ENCODE measurements at places on chromosomes 5 and 9. TPM values are rescaled to one million over a fixed set of nuclear protein-coding genes. Genes with fewer than 3 reads are reported as not detected.

DNA sequence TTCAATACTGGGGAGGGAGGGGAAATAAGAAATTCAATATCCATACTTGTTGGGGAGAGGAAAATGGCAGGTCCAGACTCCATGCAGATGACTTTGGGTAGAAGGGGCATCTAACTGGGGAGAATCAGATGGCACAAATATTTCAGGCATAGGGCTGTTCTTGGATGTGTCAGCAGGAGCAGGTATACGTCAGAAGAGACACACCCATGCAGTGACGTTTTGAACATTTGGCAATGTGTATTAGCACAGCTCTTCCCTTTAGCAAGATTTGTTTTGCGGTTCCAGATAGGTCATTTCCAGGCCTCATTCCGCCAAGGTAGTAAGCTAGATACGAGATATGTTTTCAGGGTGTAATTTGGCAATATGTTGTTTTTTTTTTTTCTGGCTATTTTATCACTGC is 187.2 kb upstream of the CDH10 start:
- DNase-seq, result no peak
- no peaks in the 10 kb centered on the region for H3K27me3 ChIP-seq

DNA sequence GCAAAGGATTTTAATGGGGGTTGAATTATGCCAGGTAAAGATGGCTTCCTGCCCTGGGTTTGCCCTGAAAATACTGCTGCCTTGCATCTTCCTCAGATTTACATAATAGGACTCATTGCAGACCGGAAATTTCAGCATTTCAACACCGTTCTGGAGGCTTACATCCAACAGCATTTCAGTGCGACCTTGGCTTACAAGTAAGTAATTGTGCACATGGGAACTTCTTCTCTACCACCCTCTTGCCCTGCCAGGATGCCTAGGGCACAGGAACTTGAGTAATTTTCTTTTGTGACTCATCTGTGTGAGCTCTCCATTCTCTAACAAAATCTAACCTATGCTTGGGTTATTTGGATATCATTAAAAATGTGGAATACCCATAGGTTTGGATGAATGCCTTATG is 80.2 kb downstream of the DOCK2 start:
- peaks cover 36% of the 10 kb centered on the region for H3K36me3 ChIP-seq
- no peaks in the 10 kb centered on the region for H3K27me3 ChIP-seq
- H3K27ac ChIP-seq, result no peak overlapping the region
- DNase-seq, result no peak
- H3K4me3 ChIP-seq, result no peak overlapping the region
- H3K4me1 ChIP-seq, result no peaks in the 10 kb centered on the region

- no peak for DNase-seq
- H3K27ac ChIP-seq, result no peak overlapping the region
- H3K27me3 ChIP-seq, result peaks cover 3% of the 10 kb centered on the region
- H3K4me1 ChIP-seq, result peaks cover 11% of the 10 kb centered on the region
- no peaks in the 10 kb centered on the region for H3K36me3 ChIP-seq
Measured at GRCh38 chr9:72440992-72441847, 76.2 kb upstream of the ZFAND5 start.

GRCh38 chr5:56152437-56152836 is 80.7 kb downstream of the ANKRD55 start:
- peak overlapping the region; percentile 73 for H3K27ac ChIP-seq
- peak overlapping the region; percentile 69 for H3K4me3 ChIP-seq
- H3K36me3 ChIP-seq, result no peaks in the 10 kb centered on the region
- DNase-seq, result no peak

- no peaks in the 10 kb centered on the region for H3K36me3 ChIP-seq
- no peaks in the 10 kb centered on the region for H3K27me3 ChIP-seq
- H3K27ac ChIP-seq, result no peak overlapping the region
- no peak for DNase-seq
Measured at GRCh38 chr5:9094582-9094981, 451.3 kb downstream of the SEMA5A start.

DNA sequence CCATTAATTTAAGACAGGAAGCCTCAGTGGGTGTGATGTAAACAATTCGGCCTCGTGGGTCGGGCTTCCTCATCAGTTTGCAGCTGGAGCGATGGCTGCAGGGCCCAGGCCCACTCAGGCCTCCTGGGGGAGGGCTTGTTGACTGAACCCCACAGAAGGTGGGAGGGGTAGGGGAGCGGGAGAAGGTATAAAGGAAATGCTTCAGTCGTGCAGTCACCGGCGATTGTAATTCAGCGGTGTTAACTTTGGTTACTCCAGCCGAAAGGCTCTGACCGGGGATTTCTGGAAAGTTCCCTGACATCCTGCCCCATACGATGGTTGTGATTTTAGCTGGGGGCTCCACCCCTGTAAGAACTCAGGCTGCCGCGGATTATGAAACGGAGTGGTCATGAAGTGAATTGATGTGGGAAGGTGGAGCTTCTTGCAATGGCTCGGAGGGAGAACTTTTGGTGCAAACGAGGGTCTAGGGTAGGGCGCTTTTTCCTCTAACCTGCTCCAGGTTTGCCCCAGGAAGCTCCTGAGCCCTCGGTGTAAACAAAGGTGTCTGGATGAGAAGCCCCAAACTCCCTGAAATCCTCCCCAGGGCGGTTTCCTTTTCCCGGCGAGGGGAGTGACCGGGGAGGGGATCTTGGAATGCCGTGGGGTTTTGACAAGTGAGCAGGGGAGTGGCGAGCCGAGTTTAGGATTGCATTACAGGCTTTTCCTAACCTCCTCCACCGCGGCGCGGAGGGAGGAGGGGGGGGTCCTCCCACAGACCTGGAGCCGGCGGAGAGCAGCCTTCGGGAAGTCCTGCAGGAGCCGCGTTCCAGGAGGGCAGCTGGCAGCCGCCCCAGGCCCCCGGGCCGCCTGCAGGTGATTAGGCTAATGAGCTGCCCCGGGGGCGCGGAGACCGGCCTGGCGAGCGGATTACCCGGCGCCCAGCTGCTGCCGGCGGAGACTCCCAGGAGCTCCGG is 215.5 kb downstream of the PDZD2 start:
- peak overlapping the region; percentile 85 for H3K4me3 ChIP-seq
- peaks cover 29% of the 10 kb centered on the region for H3K4me1 ChIP-seq

- H3K4me3 ChIP-seq, result no peak overlapping the region
- no peak for DNase-seq
- no peaks in the 10 kb centered on the region for H3K27me3 ChIP-seq
- no peaks in the 10 kb centered on the region for H3K36me3 ChIP-seq
- H3K27ac ChIP-seq, result no peak overlapping the region
- H3K4me1 ChIP-seq, result no peaks in the 10 kb centered on the region
Measured at GRCh38 chr9:118595719-118596305, 773.4 kb downstream of the BRINP1 start.

GRCh38 chr5:115602591-115603125 is 379 bp upstream of the TICAM2 start:
- H3K27ac ChIP-seq, result peak overlapping the region; percentile 89
- H3K4me1 ChIP-seq, result peaks cover 14% of the 10 kb centered on the region
- H3K36me3 ChIP-seq, result no peaks in the 10 kb centered on the region

- no peak for DNase-seq
- peaks cover 9% of the 10 kb centered on the region for H3K27me3 ChIP-seq
- no peaks in the 10 kb centered on the region for H3K36me3 ChIP-seq
Measured at GRCh38 chr5:7321724-7322123, 74.2 kb upstream of the ADCY2 start.

DNA sequence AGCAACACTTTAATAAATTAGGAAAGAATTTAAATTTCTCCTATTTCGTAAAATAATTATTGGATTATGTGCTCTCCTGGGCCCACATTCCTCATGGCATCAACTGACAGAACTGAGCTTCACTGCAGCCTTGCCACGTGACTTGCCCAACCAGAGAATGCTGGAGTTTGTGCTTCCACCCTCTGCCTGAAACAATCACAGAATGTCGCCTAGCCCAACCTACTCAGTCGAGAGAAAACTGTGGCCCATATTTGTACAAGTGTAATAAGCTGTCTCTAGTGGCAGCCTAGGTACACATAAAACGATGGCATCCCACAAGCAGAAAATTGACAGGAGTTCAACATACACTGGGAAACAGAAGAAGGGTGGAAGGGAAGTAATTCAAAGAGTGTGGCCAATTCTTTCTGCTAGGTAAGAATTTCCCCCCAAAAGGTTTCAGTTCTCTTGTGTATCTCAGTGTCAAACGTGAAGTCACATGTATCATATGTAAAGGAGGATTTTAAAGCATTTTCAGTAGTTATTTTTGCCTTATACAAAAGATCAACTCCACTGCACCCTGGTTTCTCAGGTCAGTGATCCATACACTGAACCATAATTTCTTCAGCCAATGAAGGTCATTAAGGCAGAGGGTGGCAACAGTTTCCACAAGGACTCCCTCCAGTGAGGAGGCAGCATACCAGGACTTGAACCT is 41.7 kb downstream of the ZNF608 start:
- no peak overlapping the region for H3K27ac ChIP-seq
- peaks cover 7% of the 10 kb centered on the region for H3K27me3 ChIP-seq
- H3K36me3 ChIP-seq, result no peaks in the 10 kb centered on the region
- no peaks in the 10 kb centered on the region for H3K4me1 ChIP-seq
- no peak overlapping the region for H3K4me3 ChIP-seq
- DNase-seq, result no peak

DNA sequence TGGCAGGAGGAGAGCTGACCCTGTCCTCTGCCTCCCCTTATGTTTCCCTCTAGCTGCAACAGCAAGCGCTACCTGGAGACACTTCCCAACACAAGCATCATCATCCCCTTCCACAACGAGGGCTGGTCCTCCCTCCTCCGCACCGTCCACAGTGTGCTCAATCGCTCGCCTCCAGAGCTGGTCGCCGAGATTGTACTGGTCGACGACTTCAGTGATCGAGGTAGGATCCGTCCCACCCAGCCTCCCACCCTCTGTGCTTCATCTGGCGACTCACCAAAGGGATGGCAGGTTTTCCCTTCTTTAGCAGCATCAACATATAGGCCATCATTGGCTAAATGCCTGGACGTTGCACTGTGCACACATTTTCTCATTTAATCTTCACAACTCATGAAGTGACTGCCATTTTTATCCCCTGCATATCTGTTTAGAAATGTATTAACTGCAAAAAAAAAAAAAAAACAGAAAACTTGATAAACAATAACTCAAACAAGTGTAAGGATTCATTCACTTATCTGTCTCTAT is 116.2 kb upstream of the SAP30L start:
- DNase-seq, result no peak
- no peaks in the 10 kb centered on the region for H3K4me1 ChIP-seq
- no peak overlapping the region for H3K4me3 ChIP-seq
- no peak overlapping the region for H3K27ac ChIP-seq
- peaks cover 8% of the 10 kb centered on the region for H3K36me3 ChIP-seq

DNA sequence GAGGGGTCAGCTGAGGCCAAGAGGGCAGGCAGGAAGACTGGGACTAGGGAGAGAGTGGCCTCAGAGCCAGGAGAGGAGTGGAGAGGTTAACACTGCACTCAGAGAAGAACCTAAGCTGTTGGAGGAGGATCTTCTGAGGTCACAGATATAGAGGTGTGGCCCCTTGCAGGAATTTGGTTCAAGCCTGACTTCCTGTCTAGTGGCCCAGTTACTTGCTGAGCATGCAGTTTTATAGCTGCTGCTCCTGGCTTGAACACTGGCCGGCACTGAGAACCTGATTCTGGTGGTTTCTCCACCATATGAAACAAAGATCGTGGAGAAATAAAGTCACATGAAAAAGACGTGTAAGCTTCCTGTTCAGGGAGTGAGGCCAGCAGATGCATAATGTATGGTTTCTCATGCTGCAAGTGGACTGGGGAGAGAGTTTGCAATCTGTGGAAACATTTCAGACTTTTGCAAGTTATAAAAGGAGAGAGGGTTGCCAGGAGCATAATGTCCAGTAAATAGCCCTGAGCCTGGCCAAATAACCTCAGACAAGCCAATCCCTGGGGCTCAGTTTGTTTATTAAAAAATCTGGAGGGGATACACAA is 82.6 kb downstream of the GALNT10 start:
- no peak overlapping the region for H3K4me3 ChIP-seq
- peaks cover 26% of the 10 kb centered on the region for H3K4me1 ChIP-seq
- DNase-seq, result no peak
- H3K36me3 ChIP-seq, result no peaks in the 10 kb centered on the region

DNA sequence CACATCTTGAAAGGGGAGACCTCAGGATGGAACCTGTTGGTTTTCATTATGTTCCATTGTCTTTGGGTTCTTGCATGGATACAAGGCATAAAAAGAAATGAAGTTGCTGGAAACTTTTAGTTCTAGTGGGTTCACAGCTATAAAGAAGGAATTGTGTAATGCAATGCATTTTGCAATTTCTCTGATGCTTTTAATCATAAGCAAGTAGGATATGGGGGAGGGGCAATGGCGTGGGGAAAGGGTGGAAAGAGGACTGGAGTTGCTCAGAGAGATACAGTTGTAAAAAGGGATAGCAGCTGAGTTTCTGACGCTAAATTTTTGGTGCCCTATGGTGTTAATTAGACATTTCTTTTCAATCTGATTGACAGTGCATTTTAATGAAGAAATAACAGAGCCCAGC is 88.6 kb upstream of the FANCC start:
- H3K4me1 ChIP-seq, result no peaks in the 10 kb centered on the region
- H3K27ac ChIP-seq, result no peak overlapping the region
- H3K27me3 ChIP-seq, result no peaks in the 10 kb centered on the region

DNA sequence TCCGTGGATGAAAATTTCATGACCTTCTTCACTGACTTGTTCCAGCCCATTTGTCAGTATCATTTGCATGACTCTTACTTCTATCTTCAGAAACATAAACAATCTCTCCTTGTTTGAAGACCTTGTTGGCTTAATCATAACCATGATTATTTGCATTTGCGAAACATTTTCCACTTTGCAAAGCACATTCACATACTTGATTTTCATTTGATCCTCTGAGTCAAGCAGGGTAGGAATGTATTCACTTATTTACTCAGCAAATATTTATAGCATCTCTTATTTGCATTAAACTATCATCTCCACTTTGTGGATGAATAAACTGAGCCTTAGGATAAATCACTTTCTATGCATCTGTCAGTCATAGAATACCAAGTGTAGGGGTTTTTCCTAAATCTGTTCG is 343.0 kb upstream of the SGCD start:
- no peak overlapping the region for H3K27ac ChIP-seq
- H3K4me1 ChIP-seq, result no peaks in the 10 kb centered on the region
- no peaks in the 10 kb centered on the region for H3K36me3 ChIP-seq
- peaks cover under 1% of the 10 kb centered on the region for H3K27me3 ChIP-seq

DNA sequence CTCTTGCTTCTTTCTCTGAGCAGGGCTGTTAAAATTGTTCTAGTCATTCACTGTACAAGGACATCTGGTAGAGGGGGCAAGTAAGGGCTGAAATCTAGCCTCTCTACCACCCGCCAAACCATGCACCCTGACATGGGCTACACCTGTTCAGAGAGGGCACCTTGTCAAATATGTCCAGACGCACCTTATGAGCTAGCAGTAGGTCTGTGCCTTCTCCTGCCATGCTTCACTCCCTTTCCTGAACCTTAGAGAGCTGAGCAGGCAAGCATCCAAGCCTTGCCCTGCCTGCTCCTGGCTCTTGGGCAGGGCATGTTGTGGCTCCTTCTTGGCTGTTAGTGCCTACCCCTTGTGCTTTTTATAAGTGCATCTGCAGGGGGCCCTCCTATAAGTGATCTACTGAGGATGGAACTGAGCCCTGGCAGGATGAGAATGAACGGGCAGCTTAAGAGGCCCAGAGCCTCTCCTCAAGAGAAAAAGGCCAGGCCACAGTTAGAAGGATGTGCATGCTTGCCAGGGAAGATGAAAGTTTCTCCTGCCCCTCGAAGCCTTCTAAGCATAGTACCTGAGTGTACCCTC is 3.8 kb upstream of the NEUROG1 start:
- H3K4me3 ChIP-seq, result no peak overlapping the region
- H3K4me1 ChIP-seq, result peaks cover 20% of the 10 kb centered on the region
- no peak for DNase-seq
- no peaks in the 10 kb centered on the region for H3K36me3 ChIP-seq
- H3K27ac ChIP-seq, result no peak overlapping the region

TMEM232 gene
- 1.4 TPM for total RNA-seq

C1QTNF3 gene
- 5.7 TPM for total RNA-seq

KIF12 gene
- total RNA-seq, result not detected

PALM2AKAP2 gene
- total RNA-seq, result not detected

TMEM171 gene
- total RNA-seq, result not detected

SHISAL2B gene
- total RNA-seq, result not detected

LRRC70 gene
- total RNA-seq, result 1.2 TPM

NOXA1 gene
- 4.1 TPM for total RNA-seq

CARTPT gene
- not detected for total RNA-seq

CCDC171 gene
- 3.2 TPM for total RNA-seq

GFPT2 gene
- total RNA-seq, result 0.52 TPM
